ENCODE measurements at places on chromosomes 3 and 15.
A peak's percentile ranks its signal among the peaks of the same experiment; 100 is the strongest.

GRCh38 chr3:62318365-62318751 is 55.0 kb downstream of the FEZF2 start:
- DNase-seq = no peak

GRCh38 chr3:149020196-149020838 is 29.0 kb downstream of the GYG1 start:
- DNase-seq = no peak

GRCh38 chr15:58279106-58279505 is 140.9 kb downstream of the AQP9 start:
- DNase-seq = no peak

GRCh38 chr3:31142139-31142538 is 247.7 kb upstream of the GADL1 start:
- DNase-seq = no peak

- no peak for DNase-seq
Measured at GRCh38 chr3:152252755-152253154, 16.0 kb upstream of the MBNL1 start.

DNA sequence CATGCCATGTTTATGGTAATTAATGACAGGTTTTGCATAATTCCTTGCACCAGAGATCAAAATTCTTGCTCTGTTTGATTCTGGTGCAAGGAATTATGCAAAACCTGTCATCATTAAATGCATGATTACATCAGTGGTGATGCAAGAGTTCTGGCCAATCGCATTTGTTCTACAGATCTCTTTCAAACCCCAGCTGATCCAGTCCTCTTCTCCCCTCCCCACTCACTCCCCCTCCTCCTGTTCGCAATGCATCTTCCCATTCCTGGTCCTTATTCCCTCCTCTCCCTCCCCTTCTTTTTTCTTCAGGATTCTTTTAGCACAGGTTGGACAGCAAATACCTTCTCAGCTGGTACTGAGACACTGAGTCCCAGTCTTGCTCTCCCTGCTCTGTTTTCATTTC is 82.1 kb downstream of the GABRB3 start:
- DNase-seq = no peak

- DNase-seq = no peak
Measured at GRCh38 chr3:148280623-148281242, 417.0 kb upstream of the AGTR1 start.

DNA sequence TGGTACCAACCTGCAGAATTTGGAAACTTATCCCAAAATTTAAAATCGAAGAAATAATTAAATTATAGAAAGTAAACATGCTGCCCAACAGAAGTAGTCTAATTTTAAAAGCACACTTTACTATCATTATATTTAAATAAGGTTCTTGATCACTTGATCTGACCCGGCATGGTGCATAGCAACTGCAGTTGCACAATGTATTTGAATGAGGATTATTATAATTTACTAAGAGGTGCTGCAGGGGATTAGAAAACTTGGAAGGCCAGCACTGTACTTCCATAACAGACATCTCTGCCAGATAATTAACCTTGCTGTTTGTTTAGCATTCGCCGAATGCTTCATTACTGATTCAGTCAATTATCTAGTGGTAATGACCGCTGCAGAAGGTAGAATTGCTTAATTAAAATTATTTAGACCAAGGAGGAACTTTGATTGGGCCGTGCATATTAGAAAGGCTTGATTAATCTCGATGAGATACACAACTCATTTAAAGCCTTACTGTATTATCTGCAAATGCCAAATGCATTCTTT is 971.6 kb downstream of the ZPLD1 start:
- DNase-seq = no peak

GRCh38 chr3:171614318-171614921 is 154.2 kb upstream of the TNIK start:
- DNase-seq = no peak

DNA sequence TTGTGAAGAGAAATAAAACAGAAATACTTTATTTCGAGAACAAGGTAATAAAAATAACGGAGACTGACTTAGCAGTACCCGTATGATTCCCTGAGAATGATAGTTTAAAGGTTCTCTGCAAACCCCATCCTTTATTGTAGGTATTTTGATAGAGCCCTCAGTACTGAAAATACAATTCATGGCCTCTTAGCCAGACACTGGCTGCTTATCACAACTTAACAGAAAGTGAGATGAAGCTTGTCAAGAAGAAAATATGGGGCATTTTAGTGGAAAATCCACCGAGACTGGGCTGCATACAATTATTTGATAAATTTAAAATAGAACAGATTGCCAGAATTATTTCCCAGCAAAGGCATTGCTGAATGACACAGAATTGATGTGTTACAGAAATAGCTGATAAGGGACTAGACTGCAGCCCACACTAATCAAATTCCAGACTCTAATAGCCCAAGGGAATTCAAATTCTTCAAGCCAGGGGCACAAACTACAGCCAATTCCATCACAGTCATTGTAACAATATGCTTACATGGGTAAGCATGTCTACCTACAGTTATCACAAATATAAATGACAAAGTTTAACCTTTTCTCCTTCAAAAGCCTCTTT is 521.9 kb downstream of the PLOD2 start:
- no peak for DNase-seq

- no peak for DNase-seq
Measured at GRCh38 chr3:67863869-67864268, 209.5 kb upstream of the SUCLG2 start.

GRCh38 chr15:33476908-33477307 is 166.1 kb downstream of the RYR3 start:
- no peak for DNase-seq

GRCh38 chr3:119783255-119783654 is 1.4 kb downstream of the NR1I2 start:
- no peak for DNase-seq

- no peak for DNase-seq
Measured at GRCh38 chr15:99614749-99615288, 49.0 kb downstream of the MEF2A start.

DNA sequence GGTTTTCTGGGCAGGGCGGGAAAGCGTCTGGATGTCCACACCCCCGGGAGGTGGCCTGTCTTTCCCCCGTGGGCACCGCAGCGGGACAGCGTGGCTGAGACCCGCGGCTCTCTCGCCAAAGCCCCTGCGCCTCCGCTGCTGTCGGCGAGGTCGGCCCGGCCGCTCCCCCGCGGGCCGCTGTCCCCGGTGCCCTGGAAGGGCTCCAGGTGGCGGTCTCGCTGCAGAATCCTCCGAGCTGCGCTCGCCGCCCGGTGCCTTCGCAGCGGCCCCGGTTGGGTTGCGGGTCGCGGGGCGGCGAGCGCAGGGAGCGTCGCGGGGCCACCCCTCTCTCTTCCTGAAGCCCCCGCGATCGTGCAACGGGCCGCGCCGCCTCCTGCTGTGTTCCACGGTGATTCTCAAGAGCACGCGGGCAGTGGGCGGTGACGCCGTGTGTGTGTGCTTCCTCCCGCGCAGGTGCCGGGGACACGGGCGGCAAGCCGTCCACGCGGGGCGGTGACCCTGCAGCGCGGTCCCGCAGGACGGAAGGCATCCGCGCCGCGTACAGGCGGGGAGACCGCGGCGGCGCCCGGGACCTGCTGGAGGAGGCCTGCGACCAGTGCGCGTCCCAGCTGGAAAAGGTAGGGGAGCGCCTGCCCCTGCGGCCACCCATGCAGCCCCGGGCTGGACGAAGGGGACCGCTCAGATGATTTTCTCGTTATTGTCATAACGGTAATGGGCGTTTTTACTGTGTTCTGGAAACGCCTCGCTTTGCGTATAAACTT is 54.4 kb downstream of the LRRK1 start:
- no peak for DNase-seq

- no peak for DNase-seq
Measured at GRCh38 chr15:85496551-85497171, 116.3 kb downstream of the AKAP13 start.

DNA sequence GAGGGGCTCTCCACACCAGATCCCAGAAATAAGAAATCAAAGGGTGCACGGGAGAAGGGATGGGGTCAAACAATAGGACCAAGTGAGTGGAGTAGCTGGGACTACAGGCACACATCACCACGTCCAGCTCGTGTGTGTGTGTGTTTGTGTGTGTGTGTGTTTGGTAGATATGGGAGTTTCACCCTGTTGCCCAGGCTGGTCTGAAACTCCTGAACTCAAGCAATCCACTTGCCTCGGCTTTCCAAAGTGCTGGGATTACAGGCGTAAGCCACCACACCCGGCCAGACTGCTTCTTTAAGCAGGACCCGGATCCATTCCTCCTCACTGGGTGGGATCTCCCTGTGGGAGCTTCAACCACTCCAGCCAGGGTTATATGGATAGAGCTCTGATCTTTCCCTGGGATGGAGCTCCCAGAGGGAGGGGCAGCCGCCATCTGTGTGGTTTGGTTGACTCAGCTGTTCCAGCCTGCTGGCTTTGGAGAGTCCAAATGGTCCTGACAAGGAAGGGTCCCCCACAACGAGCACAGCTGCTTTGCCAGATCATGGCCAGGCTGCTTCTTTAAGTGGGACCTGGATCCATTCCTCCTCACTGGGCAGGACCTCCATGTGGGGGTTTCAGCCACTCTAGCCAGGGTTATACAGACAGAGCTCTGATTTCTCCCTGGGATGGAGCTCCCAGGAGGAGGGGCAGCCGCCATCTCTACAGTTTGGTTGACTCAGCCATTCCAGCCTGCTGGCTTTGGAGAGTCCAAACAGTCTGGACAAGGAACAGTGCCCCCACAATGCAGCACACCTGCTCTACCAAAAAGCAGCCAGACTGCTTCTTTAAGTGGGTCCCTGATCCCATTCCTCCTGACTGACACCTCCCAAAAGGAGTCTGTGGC is 9.1 kb upstream of the AVEN start:
- peak; percentile 66 for DNase-seq

DNA sequence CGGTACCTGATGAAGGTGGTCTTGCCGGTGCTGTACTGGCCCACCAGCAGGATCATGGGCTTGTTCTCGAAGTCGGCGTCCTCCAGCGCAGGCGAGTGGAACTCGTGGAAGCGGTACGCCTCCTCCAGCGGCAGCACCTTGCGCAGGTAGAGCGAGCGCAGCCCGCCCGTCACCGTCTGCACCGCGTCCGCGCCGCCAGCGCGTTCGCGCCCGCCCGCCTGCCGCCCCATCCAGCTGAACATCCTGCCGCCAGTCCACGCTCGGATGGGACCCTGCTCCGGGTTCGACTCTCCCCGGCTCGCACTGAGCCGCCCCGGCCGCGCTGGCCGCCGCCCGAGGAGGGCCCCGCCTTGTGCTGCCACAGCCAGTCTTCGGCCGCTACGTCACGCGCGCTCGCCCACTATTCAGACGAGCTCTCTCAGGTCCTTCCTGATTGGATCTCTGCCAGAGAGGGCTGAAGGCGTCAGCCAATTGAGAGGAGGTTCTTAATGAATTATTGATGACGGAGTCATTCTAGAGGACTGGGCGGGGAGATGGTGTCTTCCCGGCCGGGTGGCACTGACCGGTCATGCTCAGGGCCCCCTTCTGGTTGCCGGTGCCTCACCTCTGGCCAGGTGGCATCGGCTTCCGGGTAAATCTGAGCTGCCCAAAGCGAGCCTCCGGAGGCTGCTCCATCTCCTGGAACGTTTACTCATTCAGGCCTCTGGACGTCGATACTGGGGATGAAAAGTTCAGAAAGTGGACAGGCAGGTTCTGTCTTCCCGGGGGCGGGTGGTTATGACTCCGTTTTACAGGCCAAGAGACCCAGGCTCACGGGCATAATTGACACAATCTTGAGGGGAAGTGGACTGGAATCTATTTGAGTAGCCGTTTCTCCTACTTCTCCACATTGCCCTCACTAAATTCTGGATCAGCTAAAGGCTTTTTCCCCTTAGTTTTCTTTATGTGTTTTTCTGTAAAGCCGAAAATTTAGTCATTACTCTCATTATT is at the start of gene EHD4:
Gene EHD4, minus strand, starts transcription at position 305 of the 990 bp plus-strand sequence. Its CDS starts 63 bp downstream, at position 242.
- peak; percentile 94 for DNase-seq

DNA sequence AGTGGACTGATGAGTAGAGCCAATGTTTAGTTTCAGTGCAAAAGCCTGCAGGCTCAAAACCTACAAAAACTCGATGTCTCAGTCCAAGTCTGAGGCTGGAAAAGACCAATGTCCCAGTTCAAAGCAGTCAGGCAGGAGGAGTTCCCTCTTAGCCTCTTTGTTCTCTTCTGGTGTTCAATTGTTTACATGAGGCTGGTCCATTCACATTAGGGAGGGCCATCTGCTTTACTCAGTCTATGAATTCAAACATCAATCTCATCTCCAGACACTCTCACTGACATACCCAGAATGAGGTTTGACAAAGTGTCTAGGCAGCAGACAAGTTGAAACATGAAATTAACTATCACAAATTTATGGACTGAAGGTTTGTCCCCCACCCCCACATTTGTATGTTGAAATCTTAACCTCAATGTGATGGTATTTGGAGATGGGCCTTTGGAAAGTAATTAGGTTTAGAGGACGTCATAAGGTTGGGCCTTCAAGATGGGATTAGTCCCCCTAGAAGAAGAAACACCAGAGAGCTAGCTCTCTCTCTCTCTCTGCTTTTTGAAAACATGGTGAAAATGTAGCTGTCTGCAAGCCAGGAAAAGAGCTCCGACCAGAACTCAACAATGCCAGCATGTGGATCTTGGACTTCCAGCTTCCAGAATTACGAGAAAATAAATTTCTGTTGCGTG is 438.5 kb upstream of the RGMA start:
- DNase-seq = no peak

DNA sequence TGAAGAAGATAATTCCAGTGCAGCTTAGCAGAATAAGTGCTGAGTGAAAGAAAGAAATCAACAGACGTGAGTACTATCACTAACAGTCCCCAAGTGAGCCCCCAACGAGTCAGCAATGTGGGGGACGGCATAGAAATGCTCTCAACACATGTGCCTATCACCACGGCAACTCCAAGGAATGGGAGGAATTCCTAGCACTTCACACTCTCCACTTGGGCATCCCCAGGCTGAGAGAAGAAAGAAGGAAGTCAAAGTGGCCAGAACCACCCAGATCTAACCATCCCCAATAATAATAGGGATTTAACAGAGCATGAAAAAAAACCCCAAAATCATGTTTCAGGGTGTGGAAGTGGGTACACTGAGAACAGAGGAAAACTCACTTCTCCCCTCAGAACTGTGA is 29.3 kb upstream of the CPNE4 start:
- no peak for DNase-seq

GRCh38 chr3:87673132-87673531 is 385.7 kb downstream of the CGGBP1 start:
- no peak for DNase-seq

DNA sequence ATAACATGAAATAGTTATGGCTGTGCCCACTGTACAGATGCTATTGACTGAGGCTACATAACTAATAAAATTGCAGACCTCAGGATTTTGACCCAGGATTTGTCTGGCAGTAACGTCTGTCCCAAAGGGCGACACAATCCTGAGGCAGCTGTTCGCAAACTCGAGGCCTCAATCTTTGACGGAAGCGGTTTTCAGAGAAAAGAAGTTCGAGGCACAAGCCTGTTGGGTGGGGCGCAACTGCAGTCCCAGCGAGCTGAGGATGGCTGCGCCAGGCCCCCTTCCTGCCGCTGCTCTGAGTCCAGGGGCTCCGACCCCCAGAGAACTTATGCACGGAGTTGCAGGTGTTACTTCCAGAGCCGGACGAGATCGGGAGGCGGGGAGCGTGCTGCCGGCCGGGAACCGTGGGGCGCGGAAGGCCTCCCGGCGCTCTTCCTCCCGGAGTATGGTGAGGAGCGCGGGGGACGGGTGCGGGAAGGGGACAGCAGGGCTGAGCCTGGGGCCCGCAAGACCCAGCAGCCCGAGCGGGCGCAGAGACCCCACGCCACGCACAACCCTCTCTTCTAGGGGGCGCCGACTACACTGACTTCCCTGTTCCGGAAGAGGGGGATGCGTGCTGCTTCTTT is at the start of gene PARP15:
Gene PARP15, plus strand, starts transcription at position 242 of the 623 bp plus-strand sequence. Its CDS starts 18 bp downstream, at position 260.
- no peak for DNase-seq
